ENCODE measurements at places on chromosomes 2 and 18.

DNA sequence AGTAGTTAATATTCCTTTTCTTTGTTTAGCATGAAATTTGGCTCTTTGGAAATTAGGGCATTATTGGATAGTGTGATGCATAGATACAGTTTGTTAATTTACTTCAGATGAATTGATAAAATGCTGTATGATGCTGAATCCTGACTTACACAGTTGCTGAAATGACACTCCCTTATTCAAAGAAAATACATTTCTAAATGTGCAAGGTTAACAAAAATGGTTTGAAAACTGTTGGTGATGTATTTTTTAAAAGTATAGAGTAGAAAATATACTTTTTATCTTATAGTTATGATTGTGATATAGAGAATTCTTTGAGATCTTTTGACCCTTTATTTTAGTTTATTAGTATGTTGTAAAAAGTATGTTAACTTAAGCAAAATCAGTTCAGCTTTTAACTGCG lies 27.8 kb downstream of the VAPA start:
- peaks cover 40% of the 10 kb centered on the region for H3K36me3 ChIP-seq
- H3K27ac ChIP-seq: no peak overlapping the region
- no peaks in the 10 kb centered on the region for H3K4me1 ChIP-seq

GRCh38 chr2:182248362-182248761 lies 178.5 kb downstream of the PDE1A start:
- H3K4me3 ChIP-seq: no peak overlapping the region
- H3K4me1 ChIP-seq: no peaks in the 10 kb centered on the region
- H3K27me3 ChIP-seq: peaks cover 7% of the 10 kb centered on the region

DNA sequence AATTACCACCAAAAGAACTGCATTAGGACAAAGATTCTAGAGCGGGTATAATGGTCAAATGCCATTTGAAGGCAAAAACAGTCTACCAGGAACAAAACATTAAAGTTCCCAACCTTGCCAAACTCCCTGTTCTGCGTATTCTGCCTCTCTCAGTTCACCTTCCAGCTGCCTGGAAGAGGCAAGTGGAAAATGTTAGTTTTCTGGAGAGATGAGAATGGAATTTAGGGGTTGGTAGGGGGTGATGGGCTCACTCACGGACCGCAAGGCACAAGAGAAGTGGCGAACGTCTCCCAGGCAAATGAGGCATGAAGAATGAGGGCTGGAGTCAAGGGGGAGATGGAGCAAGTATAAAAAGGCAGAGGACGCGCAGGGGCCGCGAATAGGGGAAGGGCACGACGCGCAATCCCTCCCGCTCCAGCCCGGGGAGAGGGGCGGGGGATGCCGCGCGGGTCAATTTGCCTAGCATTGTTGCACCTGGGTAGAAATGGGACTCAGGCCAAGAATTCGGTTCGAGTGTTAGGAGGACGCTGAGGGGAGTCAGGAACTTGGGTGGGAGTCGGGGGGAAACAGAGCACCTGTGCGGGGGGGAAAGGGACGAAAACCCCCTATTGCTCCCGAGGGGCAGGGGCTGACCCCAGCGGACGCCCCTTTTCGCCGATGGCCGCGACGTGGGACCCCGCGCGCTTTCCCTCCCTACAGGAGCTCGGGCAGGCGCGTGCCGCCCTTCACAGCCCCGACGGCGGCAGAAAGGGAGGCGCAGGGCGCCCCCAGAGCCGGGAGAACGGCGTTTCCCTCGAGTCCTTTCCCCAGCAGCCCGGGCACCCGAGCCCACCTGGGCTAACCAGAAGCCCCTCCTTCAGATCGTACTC lies 573 bp downstream of the PAIP2B start:
- no peaks in the 10 kb centered on the region for H3K36me3 ChIP-seq
- peak overlapping the region; percentile 85 for H3K27ac ChIP-seq
- H3K27me3 ChIP-seq: peaks cover 5% of the 10 kb centered on the region
- peak; percentile 52 for DNase-seq
- H3K4me3 ChIP-seq: peak overlapping the region; percentile 94

GRCh38 chr18:25592804-25593360 lies 240.9 kb upstream of the ZNF521 start:
- H3K4me1 ChIP-seq: no peaks in the 10 kb centered on the region
- no peak overlapping the region for H3K27ac ChIP-seq
- no peak for DNase-seq
- no peaks in the 10 kb centered on the region for H3K27me3 ChIP-seq

GRCh38 chr18:14943486-14943885 lies 195.5 kb downstream of the ANKRD30B start:
- H3K27ac ChIP-seq: no peak overlapping the region
- no peaks in the 10 kb centered on the region for H3K4me1 ChIP-seq
- no peaks in the 10 kb centered on the region for H3K27me3 ChIP-seq
- no peaks in the 10 kb centered on the region for H3K36me3 ChIP-seq
- no peak for DNase-seq
- no peak overlapping the region for H3K4me3 ChIP-seq

DNA sequence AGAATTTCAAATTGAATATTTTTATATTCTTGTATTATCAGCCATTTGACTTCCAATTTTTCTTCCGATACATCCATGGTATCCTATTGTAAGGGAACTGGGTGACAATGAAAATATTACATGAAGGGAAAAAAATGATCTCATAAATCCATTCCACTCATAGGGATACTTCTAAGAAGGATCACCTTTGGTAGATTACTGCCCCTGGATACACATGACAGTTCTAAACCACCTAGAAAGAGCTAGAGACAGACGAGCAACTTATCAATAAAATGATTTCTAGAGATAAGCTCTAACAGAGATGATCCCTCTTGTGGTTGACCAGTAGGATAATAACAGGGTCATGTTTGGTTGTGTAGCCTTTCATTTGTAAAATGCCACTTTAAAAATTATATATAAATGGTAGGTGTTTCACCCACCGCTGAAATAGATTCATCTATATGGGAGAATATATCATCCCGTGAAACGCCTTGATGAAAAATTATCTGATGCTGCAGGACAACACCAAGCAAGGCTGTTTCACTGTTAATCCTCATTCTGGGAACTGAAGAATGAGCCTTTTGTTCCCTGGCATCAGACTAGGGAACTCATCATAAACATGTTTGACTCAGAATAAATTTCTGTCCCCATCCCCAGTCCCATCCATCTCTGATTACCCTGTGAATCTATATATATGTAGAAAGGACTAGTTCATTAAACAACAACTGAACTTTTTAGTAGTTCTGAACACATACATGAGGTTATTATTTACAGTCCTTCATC lies 180.0 kb downstream of the TCF4 start:
- peaks cover 2% of the 10 kb centered on the region for H3K4me1 ChIP-seq
- H3K27ac ChIP-seq: no peak overlapping the region
- H3K4me3 ChIP-seq: no peak overlapping the region
- peaks cover 11% of the 10 kb centered on the region for H3K27me3 ChIP-seq

DNA sequence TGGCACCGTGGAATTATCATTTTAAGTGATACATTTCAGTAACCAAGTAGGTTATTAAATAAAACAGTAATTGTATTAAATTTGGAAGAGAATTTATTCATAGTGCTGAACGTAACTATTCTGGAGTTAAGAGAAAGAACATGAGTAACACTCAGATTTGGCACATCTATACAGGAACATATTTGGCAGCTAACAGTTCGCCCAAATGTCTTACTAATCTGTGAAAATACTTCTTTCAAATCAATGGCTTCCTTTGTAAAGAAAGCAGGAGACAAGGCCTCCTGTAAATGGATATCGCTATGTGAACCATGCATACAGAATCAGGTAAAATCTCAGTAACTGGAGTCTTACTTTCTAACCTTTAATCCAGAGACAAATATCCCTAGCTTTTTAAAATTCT lies 64.4 kb downstream of the ZNF516 start:
- DNase-seq: no peak
- H3K27ac ChIP-seq: no peak overlapping the region
- H3K27me3 ChIP-seq: no peaks in the 10 kb centered on the region
- peaks cover 7% of the 10 kb centered on the region for H3K36me3 ChIP-seq

- H3K4me3 ChIP-seq: no peak overlapping the region
- no peaks in the 10 kb centered on the region for H3K36me3 ChIP-seq
- H3K4me1 ChIP-seq: no peaks in the 10 kb centered on the region
- no peak for DNase-seq
- no peaks in the 10 kb centered on the region for H3K27me3 ChIP-seq
- H3K27ac ChIP-seq: no peak overlapping the region
Measured at GRCh38 chr2:138276339-138276738, 225.2 kb upstream of the SPOPL start.

- no peak overlapping the region for H3K4me3 ChIP-seq
- H3K27ac ChIP-seq: no peak overlapping the region
- no peaks in the 10 kb centered on the region for H3K36me3 ChIP-seq
- no peak for DNase-seq
Measured at GRCh38 chr2:66456183-66457041, 21.5 kb downstream of the MEIS1 start.

DNA sequence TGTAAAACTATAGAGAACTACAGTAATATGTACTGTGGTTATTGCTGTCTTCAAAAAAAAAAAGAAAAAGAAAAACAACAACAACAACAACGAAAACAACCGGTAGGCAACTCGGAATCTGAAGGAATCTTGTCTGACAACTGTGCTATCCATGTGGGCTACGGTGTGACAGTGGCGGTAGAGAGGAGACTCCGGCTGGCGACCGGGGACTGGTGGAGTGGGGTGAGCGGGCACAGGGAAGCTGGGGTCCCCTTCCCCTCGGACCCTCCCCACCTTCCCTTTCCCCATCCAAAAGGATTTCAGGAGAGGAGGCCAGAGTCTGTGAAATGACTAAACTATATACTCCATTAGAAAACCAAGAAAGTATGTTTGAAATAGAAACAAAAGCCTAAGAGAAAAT lies 22.9 kb downstream of the IGFBP5 start:
- no peaks in the 10 kb centered on the region for H3K36me3 ChIP-seq
- no peaks in the 10 kb centered on the region for H3K4me1 ChIP-seq
- no peak overlapping the region for H3K4me3 ChIP-seq
- H3K27ac ChIP-seq: no peak overlapping the region
- peaks cover 6% of the 10 kb centered on the region for H3K27me3 ChIP-seq

DNA sequence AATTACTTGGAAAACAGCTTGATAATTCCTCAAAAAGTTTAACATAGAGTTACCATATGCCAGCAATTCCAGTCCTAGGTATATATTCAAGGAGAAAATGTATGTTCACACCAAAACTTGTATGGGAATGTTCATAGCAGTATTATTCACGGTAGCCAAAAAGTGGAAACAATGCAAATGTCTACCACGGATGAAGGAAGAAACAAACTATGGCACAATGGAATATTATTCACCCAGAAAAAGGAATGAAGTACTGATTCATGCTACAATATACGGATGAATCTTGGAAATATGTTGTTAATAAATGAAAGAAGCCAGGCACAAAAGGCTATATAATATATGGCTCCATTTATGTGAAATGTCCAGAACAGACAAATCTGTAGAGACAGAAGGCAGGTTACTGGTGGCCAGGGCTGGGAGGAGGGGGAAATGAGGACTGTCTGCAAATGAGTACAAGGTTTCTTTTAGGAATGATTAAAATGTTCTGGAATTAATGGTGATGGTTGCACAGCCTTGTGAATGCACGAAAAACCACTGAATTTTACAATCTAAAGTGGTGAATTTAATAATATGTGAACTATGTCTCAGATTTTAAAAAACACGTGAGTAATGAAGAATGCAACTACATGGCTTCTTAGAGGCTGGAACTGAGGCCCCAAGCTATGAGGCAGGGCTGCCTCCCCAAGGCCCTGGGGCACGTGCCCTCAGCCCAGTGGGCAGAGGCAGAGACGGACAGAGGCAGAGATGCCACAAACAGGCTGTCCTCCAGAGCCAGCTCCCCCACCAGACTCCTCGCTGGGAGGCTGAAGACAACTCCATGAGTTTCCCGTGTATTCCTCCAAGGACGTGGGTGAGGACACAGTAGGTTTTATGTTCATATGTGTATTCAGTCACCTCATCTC lies 5.0 kb downstream of the LIMS2 start:
- no peak overlapping the region for H3K4me3 ChIP-seq
- no peak overlapping the region for H3K27ac ChIP-seq
- H3K4me1 ChIP-seq: peaks cover 5% of the 10 kb centered on the region
- DNase-seq: no peak
- no peaks in the 10 kb centered on the region for H3K36me3 ChIP-seq

DNA sequence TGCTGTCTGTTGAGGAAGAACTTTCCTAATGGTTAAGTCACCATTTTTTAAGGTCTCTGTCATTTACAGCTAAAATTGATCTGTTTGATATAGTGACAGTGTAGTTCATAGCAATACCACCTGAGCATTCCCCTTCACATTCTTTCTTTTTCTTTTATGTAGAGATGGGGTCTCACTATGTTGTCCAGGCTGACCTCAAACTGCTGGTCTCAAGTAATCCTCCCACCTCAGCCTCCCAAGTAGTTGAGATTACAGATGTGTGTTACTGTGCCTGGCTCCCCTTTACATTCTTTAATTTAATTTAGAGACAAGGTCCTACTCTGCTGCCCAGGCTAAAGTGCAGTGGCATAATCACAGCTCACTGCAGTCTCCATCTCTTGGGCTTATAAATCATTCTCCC lies 72.7 kb upstream of the ACVR1 start:
- no peak overlapping the region for H3K27ac ChIP-seq
- H3K27me3 ChIP-seq: no peaks in the 10 kb centered on the region
- no peaks in the 10 kb centered on the region for H3K4me1 ChIP-seq
- no peaks in the 10 kb centered on the region for H3K36me3 ChIP-seq
- H3K4me3 ChIP-seq: no peak overlapping the region
- DNase-seq: no peak

DNA sequence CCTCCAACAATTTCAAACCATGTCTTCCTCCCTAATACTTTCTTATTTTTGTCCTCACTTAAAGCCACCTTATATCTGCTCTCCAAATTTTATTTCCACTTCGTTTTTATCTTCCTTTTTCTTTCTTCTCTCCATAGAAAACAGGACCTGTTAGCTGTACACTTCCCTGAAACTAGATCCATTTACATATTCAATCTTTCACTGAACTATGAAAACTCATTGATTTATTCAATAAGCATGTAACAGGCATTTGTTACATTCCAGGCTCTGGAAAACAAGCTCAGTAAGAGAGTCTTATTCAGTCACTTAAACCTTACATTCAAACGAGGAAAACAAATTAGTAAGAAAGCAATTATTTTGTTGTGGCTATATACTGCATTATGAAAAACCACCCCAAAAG lies 1225.3 kb downstream of the SUCLG1 start:
- H3K4me3 ChIP-seq: no peak overlapping the region
- no peak for DNase-seq
- no peaks in the 10 kb centered on the region for H3K4me1 ChIP-seq
- H3K36me3 ChIP-seq: no peaks in the 10 kb centered on the region
- no peak overlapping the region for H3K27ac ChIP-seq

DNA sequence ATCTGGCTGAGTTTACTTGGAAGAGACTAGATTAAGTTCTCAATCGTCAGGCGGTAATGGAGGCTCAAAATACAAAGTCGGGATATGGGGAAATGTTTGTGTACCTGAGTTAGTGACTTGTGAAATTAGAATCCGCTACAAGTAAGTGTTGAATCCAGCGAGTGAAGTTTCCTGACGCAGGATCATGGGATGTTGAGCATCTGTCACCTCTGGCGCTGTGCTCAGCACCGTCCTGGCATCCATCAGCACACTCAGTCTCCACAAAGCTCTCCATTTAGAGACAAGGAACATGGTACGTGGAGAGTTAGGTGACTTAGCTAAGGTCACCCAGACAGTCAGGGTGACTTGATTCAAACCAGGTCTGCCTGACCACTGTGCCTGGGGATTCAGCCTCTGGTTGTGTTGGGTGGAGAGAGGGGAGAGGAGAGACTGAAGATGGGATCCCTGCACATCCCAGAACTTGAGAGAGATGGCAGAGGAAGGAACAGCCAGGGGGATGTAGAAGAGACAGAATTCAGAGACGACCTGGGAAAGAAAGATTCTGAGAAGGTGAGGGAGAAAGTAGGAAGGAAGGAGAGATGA lies 251.2 kb downstream of the ACKR3 start:
- H3K27me3 ChIP-seq: no peaks in the 10 kb centered on the region
- DNase-seq: no peak
- no peaks in the 10 kb centered on the region for H3K36me3 ChIP-seq
- no peak overlapping the region for H3K4me3 ChIP-seq
